ENCODE measurements at places on chromosomes 16 and 17.

DNA sequence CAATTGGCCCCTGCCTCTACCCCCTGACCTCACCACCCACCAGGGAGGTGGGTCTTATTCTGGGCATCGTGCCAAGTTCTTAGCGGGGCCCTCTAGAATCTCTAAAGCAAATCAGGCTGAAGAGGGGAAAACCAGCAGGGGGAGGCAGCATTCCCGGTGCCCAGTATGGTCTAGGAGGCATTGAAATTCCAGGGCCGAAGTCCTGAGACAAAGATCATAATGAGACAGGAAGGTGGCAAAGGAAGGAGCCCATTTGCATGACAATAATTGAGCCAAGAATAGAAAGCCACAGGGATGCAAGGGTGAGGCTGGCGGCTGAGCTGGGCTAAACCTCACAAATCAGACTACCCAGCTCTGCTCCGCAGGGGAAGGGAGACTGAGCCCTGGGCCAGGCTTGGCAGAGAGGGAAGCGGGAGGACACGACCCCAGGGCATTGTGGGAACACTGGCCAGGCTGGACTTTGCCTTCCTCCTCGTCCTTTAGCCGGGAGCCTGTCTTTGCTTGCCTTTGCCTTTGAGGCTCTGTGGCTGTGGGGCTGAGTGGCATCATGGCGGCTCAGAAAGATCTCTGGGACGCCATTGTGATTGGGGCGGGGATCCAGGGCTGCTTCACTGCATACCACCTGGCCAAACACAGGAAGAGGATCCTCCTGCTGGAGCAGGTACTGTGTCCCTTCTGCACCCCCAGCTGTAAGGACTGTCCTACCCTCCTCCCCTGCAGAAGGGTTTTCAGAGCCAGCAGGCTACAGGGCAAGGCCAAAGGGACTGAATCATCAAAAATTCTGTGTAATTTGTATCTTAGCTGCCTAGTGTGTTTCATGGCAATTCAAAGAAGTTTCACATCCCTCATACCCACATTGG is at the start of gene PIPOX:
PIPOX (plus strand) TSS at position 463 of the 860 bp plus-strand sequence; CDS start at position 548, 85 bp downstream.
- DNase-seq, result no peak

- no peak for DNase-seq
Observed at GRCh38 chr17:7858522-7858810, 663 bp downstream of the CYB5D1 start.

DNA sequence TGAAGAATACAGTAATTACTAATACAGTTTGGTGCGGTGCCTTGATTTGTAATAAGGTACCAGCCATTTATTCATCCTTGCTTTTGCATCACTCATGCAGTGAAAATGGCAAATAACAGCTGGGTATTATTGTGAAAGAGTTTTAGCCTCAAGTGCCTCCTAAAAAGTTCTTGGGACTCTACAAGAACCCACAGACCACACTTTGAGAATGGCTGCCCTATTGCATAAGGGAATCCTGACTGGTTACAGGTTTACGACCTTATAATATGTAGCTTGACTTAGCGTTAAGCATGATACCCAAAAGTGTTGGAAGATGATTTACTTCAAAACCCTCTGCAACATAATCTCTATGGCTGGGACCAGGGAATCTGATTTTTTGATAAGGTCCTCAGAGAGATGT is 4.2 kb downstream of the MYH13 start:
- no peak for DNase-seq

DNA sequence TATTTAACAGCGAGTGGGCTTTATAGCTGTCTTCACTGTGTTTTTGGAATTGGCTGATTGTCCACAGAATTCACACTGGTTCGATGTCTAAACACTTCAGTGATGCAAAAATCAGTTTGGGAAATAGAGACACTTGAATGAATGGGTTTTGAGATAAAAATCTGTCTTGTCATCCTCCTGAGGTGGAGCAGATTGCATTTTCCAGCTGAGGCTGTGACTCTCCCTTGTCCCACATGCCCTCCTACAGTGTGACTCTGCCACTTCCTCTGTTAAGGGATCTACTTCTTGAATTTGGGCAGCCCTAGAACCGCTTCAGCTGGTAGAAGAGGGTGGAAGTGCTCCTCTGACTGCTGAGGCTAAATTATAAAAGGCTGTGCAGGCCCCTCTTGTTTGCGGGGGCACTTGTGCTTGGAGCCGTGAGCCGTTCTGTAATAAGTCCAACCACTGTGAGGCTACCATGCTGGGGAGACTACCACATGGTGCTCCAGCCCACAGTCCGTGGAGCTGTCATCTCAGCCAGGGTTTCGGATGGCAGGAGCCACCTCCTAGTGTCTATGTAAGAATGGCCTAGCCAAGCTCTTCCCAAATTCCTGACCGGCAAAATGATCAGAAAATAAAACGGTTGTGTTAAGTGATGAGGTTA is 175.9 kb downstream of the SPECC1 start:
- DNase-seq, result no peak

- DNase-seq, result no peak
Observed at GRCh38 chr16:51801635-51802034, 650.6 kb upstream of the SALL1 start.

- DNase-seq, result no peak
Observed at GRCh38 chr16:68013440-68013839, 2.3 kb downstream of the DPEP2NB start.

- DNase-seq, result no peak
Observed at GRCh38 chr16:3859889-3860288, 20.6 kb downstream of the CREBBP start.

- no peak for DNase-seq
Observed at GRCh38 chr17:18156171-18156975, 27.3 kb upstream of the ALKBH5 start.

GRCh38 chr16:58421059-58421458 is 28.8 kb downstream of the GINS3 start:
- no peak for DNase-seq

DNA sequence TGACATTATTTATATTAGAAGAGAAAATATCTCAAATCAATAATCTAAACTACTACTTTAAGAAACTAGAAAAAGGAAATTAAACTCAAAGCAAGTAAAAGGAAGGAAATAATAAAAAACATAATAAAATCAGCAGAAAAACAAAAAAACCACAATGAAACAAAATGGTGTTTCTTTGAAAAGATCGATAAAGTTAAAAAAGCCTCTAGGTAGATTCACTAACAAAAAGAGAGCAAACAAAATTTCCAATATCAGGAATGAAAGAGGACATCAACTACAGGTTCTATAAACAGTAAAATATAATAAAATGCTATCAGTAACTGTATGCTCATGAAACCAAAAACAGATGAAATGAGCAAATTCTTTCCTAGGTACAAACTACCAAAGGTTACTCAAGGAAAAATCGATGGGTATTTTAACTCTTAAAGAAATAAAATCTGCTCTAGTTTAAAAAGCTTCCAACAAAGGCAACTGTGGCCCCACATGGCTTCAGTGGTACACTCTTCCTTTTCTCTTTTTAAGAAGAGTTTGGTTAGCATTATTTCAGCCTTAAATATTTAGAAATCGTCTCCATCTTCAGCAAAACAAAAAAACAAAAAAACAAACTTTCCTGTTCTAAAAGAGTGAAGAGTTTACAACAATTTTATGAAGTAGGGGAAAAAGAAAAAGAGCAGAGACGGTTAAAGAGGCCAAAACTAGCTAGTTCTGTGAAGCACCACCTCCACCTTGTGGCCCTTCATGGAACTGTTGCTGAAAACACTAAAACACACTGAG is 102.2 kb downstream of the TRIM37 start:
- no peak for DNase-seq

DNA sequence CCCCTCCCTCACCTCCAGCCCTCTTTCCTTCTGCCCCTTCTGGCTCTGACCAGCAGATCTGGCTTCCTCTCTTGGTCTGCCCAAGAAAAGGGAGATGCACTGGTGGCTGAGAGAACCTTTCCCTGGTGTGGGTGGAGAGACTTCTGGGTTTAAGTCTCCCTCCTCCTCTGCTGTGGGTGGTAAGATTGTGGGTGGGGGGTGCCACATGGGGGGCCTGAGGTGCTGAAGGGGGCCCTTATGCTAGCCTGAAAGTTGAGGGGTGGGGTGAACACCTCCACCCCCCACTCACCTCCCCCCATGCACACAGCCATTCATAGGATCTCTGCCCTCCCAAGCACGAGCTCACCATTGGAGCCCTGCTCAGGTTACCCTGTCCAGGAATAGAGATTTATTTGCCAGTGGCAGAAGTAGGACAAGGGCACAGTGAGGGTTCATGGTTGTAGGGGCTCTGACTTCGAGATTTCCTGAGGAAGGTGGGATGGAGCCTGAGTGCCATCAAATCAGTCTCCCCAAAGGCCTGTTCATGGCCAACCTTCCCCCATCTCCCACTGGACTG is 1.7 kb upstream of the STAC2 start:
- no peak for DNase-seq

GRCh38 chr16:28062261-28062846 is 1.2 kb downstream of the GSG1L start:
- DNase-seq, result no peak

DNA sequence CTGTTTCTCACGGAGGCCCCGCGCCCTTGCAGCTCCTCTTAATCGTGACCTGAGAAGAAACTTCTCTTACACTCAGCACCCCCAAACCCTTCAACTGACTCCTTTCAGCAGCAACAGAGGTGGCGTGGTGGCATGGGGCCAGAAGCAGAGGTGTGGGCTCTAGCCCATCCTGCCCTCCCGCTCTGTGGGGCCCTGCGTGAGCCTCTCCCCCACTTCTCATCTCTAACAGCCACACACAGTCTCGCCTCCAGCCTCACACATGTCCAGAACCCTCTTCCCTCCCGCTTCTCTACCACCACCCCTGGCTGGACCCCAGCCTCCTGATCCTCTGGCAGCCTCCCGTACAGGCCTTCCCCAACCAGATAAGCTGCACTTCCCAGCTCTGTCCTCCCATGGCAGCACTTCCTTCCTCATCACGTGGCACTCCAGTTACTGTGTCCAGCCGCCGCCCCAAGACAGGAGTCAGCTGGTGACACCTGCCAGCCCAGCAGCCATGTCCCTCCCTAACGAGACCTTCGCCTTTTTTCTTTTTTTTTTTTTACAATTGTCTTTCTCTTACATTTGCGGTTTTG is 30.5 kb downstream of the NSMCE1 start:
- no peak for DNase-seq
